ENCODE measurements at places on chromosomes 3 and 15. TPM values are rescaled to one million over a fixed set of nuclear protein-coding genes. Genes with fewer than 3 reads are reported as not detected.

PAQR9 gene
- 3.1 TPM for total RNA-seq

AVEN gene
- total RNA-seq: 21.4 TPM

SH2D7 gene
- total RNA-seq: not detected

FGF12 gene
- 0.69 TPM for total RNA-seq

CAMKV gene
- total RNA-seq: 0.40 TPM

CLDN16 gene
- total RNA-seq: not detected

DLL4 gene
- total RNA-seq: 0.65 TPM

TUSC7 gene
- not detected for total RNA-seq

BUB1B gene
- total RNA-seq: 32.9 TPM

CDHR4 gene
- 0.44 TPM for total RNA-seq

FMN1 gene
- total RNA-seq: 0.25 TPM

SCG5 gene
- total RNA-seq: 2.4 TPM

SLC28A2 gene
- not detected for total RNA-seq

GP5 gene
- not detected for total RNA-seq

CCR3 gene
- total RNA-seq: not detected

SATB1 gene
- 0.08 TPM for total RNA-seq

LCTL gene
- not detected for total RNA-seq

RMDN3 gene
- total RNA-seq: 24.4 TPM

C3orf80 gene
- total RNA-seq: 2.1 TPM

CNTN3 gene
- total RNA-seq: not detected

RASL12 gene
- 0.10 TPM for total RNA-seq

ITGB5 gene
- total RNA-seq: 400 TPM

POLQ gene
- 6.3 TPM for total RNA-seq

SLC22A13 gene
- total RNA-seq: 0.13 TPM

CD200 gene
- total RNA-seq: not detected

SV2B gene
- total RNA-seq: 0.05 TPM

NR1I2 gene
- not detected for total RNA-seq

CCDC9B gene
- 20.2 TPM for total RNA-seq

DCLK3 gene
- 0.01 TPM for total RNA-seq

CACNA2D3 gene
- total RNA-seq: 0.07 TPM

FBXW12 gene
- total RNA-seq: not detected

PIF1 gene
- total RNA-seq: 19.2 TPM

BAHD1 gene
- 12.3 TPM for total RNA-seq

ISLR2 gene
- total RNA-seq: 0.15 TPM

FBXO40 gene
- total RNA-seq: not detected

BLM gene
- 11.7 TPM for total RNA-seq

GPR27 gene
- total RNA-seq: 3.1 TPM
